ENCODE measurements at places on chromosomes 1 and 21.

DNA sequence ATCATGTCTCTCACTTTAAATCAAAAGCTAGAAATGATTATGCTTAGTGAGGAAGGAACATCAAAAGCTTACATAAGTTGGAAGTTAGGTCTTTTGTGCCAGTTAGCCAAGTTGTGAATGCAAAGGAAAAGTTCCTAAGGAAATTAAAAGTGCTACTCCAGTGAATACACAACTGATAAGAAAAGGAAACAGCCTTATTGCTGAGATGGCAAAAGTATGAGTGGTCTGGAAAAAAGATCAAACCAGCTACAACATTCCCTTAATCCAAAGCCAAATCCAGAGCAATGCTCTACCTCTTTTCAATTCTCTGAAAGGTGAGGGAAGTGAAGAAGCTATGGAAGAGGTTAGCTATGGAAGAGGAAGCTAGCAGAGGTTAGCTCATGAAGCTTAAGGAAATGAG, 378.7 kb downstream of the KCNT2 start:
- no peak for DNase-seq

DNA sequence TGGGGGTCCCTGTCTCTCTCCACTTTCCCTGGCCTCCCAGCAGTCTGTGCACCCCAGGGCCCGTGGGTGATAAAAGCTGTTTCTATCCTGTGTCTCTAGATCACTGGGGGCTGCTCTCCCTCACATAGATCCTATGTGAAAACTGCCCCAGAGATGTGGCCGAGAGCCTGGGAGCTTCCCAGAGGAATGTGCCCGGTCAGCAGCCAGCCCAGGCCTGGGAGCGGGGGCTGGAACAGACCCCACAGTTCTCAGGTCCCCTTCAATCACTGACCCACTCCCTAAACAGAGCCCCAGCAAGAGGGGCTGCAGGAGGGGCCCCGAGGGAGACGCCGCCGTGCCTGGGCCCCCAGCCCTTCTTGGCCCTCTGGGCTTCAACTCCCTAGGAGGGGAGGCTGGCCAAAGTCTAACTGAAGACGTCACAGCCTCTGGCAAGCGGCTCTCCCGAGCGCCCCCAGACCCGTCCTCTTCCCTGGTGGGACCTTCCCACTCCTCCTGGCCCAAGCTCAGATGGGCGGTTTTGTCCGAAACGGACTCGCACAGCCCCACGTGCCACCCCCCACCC, 403 bp downstream of the MXRA8 start:
- no peak for DNase-seq

GRCh38 chr1:29513357-29513756, 277.0 kb downstream of the PTPRU start:
- DNase-seq: no peak

DNA sequence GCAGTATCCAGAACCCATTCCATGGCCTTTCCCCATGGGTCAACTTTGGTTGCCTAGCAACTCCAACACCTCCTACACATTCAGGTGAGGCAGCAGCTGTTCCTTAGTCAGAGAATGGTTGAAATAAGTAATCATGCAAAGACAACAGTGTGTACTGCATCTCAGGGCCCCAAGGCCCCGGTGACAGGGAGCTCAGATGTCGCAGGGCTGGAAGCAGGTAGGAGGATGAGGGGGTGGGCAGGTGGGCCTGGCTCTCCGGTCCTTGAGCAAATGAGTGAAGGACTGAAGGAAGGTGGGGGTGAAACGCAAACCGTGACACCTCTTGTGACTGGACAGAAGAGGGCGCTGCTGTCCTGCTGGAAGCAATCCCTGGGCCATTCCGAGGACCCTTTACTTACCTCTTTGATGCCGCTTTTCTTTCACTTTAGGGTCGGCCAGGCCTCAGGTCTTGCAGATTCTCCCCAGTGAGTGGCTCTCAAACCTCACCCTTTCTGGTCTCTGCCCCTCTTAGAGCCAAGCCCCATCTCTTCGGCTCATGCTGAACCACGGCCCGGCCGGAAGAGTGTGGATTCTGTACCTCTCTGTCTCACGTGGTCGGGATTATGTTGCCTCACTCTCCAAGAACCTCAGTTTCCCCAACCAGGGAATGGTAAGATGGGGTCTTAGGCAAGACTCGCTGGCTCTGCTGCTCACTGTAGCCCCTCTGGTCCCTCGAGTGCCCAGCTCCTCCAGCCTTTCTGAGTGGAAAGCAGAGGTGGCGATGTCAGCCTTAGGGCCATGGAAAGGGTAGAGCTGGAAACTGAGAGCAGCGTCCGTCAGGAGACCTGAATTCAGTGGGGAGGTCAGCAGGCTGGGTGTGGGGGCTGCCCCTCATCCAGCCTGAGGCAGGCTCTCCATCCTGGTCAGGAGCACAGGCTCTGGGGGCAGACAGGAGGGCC, 5.6 kb upstream of the KCNA10 start:
- DNase-seq: no peak

- no peak for DNase-seq
Observed at GRCh38 chr1:143497374-143497747, 474.4 kb downstream of the FAM72C start.

DNA sequence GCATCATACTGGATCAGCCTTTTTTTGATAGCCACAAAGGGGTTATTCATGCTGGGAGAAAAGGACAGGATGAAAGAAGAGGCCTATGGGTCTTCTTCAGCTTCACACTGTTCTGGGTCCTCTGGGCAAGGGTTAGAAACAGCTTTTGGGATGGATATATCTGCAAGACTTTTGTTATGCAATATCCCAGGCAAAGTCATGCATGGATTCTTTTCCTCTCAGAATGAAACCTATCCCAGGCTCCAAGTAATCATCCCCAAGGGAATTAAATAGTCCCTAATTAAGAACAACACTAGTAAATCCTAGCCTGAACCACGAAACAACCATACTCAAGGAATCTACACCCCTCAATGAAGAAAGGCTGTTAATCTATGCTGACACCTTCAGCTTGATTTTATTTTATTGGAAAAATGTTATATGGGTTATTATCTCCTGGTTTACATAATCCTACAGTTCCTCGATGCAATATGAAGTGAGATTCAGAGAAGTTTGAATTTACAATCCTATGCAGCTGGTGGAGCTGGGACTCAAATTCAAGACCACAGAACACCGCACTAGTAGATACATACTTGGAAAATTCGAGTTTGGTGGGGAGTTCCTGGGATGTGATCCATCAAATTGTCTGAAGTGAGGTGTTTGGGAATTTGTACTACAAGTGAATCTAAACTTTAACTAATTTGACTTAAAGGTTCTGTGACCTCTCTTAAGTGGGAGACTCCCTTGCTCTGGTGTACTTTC, 338.6 kb downstream of the TBX15 start:
- DNase-seq: no peak

DNA sequence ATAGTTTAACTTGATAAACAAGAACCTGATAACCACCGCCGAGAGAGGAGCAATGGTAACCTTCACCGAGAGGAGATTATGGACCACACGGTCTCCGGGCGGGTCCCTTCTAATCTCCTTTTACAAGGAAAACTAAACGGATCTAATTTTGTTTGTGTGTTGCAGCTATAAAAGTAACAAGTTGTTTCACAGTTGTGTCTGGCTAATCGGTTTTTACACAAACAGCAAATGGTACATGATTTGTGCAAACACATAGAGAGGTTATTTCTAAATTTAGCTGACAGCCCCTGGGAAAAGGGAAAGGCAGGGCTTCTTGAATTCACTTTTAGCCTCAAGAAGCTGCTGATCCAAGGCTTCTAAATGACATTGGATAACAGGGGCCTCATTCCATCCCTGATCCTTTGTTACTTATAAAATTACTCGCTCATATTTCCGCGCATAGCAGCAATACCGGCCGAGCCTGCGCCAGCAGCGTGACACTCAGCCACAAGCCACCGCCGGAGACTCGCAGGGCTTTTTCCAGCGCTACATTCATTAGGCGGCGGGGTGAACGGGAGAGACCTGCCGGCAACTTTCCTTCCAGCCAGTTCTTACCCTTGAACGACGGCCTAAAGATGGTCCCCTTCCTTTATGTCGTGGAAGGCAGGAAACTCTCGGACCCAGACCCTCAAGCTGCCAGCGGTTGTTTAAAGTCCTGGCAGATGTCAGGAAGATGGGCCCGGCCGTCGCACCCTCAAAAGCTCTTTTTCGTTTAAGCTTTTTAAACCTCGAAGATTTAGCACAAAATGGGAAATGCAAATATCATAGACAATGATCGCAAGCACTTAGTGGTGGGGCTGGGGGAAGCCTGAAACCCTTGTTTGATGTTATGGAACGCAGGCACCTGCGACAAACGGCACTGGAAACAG, 4.4 kb downstream of the FOXD3 start:
- DNase-seq: no peak

DNA sequence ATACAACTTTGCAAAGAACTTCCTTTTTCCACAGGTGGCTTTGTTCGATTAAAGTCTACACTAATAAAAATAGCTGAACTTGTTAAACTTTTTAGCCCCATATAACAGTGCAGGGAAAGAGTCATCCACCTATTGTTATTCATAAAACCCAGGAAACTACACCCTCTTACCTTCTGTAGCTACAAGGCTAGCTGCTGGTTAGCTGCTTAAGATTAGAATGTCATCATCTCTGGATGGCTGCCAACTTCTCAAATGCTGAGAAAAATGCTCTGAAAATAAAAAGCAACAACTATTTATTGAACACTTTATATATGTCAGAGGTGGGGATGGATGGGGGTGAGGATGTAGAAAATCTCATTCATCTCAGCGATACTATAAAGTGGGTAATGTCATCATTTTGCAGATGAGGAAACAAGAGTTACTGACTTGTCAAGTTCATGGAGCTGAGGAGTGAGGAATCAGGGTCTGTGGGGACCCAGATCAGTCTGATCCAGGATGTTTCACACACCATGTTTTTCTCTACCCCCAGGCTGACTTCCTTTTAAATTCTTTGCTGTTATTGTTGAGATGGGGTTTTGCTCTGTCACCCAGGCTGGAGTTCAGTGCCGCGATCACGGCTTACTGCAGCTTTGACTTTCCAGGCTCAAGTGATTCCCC, 17.1 kb downstream of the ATP5PF start:
- no peak for DNase-seq

DNA sequence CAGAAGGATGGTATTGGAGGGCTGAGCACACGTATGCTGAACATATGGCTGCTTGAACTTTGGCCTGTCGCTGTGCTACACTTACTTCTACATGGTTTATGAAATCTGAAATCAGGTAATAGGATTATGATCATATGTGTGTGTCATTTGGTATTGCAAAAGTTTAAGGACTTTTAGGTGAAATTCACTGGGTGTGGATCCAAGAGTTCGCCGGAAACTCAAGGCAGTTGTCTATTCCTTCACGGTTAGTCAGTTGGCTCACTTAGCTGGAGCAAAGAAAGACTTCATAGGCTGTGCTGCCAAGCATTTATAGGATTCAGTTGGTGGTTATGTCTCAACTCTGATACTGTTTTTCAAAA, 927 bp downstream of the UAP1 start:
- no peak for DNase-seq

DNA sequence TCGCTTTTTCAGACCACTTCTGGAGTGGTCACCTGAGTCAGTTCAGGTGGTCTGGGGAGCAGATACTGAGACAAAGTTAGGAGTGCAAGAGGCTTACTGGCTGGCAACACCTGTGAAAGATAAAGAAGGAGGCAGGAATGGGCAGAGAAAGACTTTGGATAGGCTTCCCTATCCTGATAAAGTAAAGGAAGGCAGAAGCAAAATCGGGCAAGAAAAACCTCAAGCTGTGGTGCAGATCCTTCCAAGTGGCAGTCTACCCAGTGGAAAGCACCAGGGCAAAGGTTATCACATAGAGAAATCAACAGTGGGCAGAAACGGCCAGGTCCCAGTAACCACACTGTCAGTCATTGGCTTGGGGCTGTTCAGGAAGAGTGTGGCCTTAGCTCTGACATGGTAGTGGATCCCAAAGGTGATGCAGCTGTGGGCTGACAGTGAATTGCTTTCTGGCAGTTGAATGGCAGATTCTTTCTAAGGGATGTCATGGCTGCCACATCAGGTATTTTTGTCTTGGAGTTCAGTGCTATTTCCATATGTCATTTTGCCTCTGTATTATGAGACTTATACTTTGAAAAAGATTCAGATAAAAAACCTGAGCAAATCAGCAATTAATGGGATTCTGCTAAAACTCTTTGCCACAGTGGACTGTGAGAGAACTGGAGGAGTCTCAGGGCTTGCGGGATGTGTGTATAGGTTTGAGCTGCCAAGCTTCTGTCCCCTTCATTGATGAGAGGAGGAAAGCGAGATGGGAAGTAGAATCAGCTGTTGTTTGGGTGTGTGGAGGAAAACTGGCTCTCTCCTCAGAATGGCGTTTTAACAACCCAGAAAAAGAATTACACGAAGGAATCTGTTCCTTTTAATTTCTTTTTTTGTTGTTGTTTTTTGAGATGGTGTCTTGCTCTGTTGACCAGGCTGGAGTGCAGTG, 8.1 kb upstream of the CGN start:
- no peak for DNase-seq

GRCh38 chr21:36429947-36430546, 44.9 kb downstream of the CHAF1B start:
- peak; percentile 41 for DNase-seq

GRCh38 chr1:214028649-214029406, 41.1 kb downstream of the PROX1 start:
- no peak for DNase-seq

DNA sequence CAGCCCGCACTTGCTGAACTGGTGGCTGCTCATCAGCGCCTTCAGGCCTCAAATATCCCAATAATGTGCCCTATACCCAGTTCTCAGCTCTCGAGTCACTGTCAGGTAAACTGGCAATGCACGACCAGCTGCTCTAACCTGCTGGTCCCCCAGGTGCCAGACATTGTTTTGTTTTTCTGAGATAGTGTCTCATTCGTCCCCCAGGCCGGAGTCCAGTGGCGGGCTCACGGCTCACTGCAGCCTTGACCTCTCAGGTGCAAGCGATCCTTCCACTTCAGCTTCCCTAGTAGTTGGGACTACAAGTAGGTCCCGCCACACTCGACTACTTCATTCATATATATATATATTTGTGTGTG, 1.0 kb upstream of the NADK start:
- DNase-seq: no peak

DNA sequence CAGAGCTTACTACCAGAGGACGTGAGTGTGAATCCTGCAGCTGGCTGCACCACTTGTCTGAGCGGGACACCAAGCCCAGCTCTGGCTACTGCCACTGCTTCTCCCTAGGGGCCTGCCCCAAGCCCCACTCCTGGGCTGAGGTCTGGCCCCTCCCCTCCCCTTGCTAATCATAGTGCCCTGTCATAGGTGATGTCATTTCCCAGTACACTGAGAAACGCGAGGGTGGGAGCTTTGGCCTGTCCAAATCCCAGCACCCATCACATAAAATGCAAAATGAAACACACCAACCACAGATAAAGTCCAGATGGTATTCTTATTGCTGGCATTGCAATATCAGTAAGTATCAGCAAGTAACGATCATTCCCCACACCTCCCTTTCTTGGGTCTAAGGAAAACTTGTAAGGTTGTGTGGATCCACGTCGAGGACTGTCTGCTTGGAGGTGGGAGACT, 77.7 kb downstream of the TOMM20 start:
- no peak for DNase-seq

Data from activated CD8-positive, alpha-beta memory T cell treated with anti-CD3 and anti-CD28 coated beads for 1 hour (primary cell).